Central memory CD4-positive, alpha-beta T cell (primary cell): ENCODE measurements at places on chromosomes 2 and 18.

GRCh38 chr2:120520929-120521912 is 175.3 kb downstream of the INHBB start:
- DNase-seq, result no peak

- no peak for DNase-seq
Measured at GRCh38 chr18:24785019-24785418, 324.6 kb downstream of the HRH4 start.

- no peak for DNase-seq
Measured at GRCh38 chr2:170717991-170718589, 3.0 kb downstream of the SP5 start.

GRCh38 chr2:207107551-207107950 is 58.2 kb downstream of the KLF7 start:
- DNase-seq, result no peak

DNA sequence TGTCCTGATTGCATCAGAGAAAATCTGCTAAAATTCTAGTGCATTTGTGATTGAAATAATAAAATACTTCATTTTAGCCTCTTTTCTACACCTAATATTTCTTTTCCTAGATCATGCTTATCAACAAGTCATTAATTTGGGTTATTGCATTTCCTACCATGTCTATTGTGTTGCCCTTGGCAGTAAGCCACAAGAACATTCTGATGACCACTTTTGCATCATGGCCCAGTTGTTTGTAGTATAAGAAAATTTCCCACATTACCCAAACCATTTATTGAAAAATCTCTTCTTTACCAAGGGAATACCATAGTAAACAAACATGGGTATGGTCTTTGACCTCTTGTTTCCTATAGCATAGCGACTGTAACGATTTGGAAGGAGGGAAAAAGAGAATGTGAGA is 76.3 kb downstream of the R3HDM1 start:
- DNase-seq, result no peak

- no peak for DNase-seq
Measured at GRCh38 chr2:235627682-235628081, 133.8 kb downstream of the AGAP1 start.

GRCh38 chr2:23757686-23758433 is 169.1 kb downstream of the ATAD2B start:
- no peak for DNase-seq

DNA sequence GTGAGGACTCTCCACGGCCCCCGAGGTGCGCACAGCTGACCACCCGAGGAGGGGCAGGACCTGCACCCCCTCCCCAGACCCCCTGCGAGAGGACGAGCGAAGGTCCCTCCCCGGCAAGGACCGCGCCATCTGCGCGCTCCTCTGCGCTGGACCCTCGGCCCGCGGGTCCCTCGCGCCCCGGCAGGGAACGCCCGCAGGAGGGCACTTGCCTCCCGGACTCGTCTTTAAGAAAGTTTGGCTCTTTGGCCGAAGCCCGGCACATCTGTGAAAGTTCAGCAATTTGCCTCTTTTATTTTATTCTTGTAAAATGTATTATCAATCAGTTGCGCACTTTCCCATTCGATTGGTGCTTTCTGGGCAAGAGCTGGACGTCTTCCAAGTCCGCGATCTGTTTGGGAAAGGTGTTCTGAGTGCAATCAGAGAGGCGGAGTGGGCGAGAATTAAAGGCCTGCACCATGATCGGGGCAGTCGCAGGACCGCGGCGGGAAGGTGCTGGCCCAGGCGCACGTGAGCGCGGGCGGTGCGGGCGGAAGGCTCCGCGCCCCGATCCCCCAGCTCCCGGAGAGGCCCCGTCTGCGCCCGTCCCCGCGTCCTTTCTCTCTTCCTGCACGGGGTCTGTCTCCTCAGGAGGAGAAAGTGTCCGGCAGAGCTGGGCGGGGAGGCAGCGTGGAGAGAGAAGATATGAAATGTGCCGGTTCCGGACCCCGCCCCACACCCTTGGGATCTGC is 1.6 kb upstream of the ALKAL2 start:
- DNase-seq, result no peak

GRCh38 chr2:113831161-113831560 is 58.7 kb upstream of the ACTR3 start:
- no peak for DNase-seq

GRCh38 chr2:240299710-240300068 is 135.8 kb upstream of the GPC1 start:
- DNase-seq, result no peak

- no peak for DNase-seq
Measured at GRCh38 chr18:73214970-73215369, 347.2 kb upstream of the NETO1 start.

- DNase-seq, result no peak
Measured at GRCh38 chr18:79948719-79949411, 2.6 kb downstream of the SLC66A2 start.

- no peak for DNase-seq
Measured at GRCh38 chr2:45085487-45085886, 76.2 kb upstream of the SIX2 start.

- DNase-seq, result no peak
Measured at GRCh38 chr18:4250141-4250540, 205.0 kb downstream of the DLGAP1 start.

GRCh38 chr2:165435611-165436010 is 33.9 kb upstream of the CSRNP3 start:
- no peak for DNase-seq

GRCh38 chr2:61928826-61929461 is 23.5 kb downstream of the COMMD1 start:
- no peak for DNase-seq

GRCh38 chr2:158953926-158954763 is 14.3 kb upstream of the TANC1 start:
- no peak for DNase-seq

- DNase-seq, result no peak
Measured at GRCh38 chr2:9247177-9247576, 40.6 kb downstream of the ASAP2 start.

- DNase-seq, result no peak
Measured at GRCh38 chr2:43345391-43345813, 119.0 kb upstream of the ZFP36L2 start.

DNA sequence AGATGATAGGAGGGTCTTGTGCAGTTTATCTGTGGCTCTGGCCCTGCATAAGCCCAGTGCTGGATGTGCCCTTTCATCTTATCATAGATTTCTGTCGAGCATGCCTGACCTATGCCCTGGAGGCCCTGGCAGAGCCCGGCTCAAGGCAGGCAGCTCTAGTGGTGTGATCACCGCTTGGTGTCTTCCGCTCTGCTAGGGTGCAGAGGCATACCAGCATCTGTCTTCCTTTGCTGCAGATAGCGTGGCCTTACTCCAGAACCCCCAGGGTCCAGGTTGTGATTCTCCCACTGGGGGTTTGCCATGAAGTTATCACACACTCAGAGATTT is 13.7 kb upstream of the TRAF3IP1 start:
- no peak for DNase-seq

DNA sequence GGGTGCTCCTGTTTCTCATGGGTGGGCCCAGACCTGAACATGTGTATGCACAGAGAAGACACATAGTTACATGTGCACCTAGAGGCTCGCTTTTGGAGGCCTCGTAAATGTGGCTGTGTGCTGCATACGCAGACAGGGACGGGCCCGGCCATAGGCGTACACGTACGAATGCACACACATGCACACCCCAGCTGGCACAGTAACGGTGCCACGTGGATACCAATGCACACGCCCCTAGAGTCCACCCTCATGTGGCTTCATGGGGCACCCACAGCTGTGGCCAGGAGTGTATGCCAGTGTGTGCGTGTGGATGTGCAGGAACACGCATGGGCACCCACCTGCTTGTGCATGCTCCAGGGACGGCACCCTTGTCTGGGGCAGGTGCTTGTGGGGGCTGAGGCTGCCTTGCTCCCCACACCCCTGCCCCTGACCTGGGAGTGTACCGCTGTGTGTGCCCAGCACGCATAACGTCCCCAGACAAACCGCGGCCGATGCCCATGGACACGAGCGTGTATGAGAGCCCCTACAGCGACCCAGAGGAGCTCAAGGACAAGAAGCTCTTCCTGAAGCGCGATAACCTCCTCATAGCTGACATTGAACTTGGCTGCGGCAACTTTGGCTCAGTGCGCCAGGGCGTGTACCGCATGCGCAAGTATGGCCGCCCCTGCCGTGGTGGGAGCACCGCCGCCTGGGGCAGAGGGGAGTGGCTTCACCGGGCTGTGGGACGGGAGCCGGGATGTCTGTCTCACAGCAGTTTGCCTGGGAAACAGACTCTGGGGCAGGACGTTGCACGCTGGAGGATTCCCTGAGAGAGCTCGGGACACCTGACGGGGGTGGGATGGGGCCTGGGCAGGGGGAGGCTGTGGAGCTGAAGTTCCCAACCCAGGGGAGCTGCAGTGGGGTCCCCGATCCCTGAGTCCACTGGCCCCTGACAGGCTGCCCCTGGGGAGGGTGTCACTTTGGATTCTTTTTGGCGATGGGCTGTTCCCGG is 21.0 kb downstream of the ZAP70 start:
- no peak for DNase-seq

GRCh38 chr2:207064128-207064690 is 101.5 kb downstream of the KLF7 start:
- no peak for DNase-seq

- no peak for DNase-seq
Measured at GRCh38 chr2:205495819-205496218, 186.5 kb upstream of the NRP2 start.
